ENCODE measurements at places on chromosomes 7 and 10.

DNA sequence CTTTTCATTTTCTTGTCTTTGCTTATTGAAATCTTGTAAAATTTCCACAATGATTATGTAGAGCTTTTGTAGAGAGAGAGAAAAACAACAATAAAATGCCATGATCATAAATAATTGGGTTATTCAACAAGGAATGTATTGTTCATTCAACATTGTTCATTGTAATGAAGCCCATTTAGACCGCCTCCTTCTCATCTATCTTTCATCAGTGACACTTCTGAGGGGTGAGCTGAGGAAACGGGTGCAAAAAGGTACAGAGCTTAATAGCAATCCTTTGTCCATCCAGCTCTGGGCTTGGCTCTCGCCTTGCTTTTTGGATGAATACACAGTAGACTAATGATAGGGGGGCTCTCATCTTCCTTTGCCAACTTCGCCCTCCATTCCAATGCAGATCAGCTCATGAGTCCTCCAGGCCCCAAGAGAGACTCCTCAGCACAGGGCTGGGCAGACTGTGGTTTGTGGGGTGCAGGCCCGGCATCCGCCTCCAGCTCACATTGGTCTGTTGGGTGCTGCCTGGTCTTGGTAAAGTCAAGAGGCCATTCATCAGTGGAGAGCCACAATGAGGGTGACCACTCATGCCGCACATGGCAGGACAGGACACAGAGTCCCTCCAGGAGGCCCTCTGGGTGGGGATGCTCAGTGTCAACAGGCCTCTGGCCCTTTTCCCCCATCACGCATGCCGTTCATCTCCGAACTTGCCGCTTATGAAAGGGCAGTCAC, 17.9 kb upstream of the PPA1 start:
- DNase-seq, result no peak

GRCh38 chr7:113809581-113809980, 109.2 kb downstream of the PPP1R3A start:
- DNase-seq, result no peak

GRCh38 chr10:86025509-86025908, 341.1 kb downstream of the GRID1 start:
- DNase-seq, result no peak

DNA sequence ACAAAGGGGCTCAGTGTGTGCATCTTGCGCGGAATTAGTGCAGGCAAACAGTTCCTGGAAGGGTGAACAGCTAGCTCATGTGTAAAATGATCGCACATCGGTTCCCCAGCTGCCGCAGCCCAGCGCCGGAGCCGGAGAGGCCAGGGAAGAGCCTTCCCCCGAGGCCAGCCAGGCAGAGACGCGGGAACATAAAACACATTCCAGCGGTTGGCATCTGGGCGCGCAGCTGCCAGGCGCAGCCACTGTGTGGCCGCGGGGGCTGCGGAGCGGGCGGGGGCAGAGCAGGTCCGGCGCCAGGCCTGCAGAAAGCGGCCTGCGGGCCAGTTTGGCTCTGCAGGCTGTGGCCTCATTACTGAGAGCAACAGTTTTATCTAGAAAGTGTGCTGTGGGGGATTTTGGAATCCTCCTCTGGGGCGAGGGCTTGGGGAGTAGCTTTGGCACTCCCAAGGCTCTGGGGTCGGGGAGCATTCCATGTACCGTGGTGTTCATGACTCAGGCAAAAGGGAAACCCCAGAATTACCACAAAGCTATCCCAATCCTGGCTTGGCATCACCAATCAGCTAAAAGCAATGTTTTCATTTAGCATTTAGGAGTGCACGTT, 74.3 kb downstream of the SAMD9 start:
- DNase-seq, result no peak

DNA sequence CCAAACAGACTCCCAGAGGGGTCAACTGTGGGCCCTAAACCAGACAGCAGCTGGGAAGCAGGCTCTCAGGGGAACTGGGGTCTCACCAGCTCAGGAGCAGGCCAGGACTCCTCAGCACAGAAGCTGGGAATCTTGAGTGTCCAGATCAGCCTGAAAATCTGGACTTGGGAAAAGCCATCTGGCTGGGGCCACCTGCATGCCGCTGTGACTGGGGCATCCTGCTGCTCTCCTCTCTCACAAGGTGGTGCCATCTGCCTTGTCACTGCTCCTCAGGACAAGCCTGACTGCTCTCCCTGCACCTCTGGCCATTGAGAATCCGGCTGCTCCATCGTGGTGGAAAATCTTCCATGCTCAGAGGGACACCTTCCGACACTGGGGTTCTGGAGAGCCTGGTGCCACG, 141.4 kb downstream of the PLPP4 start:
- no peak for DNase-seq

GRCh38 chr7:30970074-30970473, 6.3 kb downstream of the GHRHR start:
- no peak for DNase-seq

All from stimulated activated CD4-positive, alpha-beta T cell treated with anti-CD3 and anti-CD28 coated beads, Interleukin-12 subunit alpha, Interleukin-12 subunit beta, amount 100 ng/mL, for 24 hours (primary cell).